CD4-positive, alpha-beta T cell treated with Interferon alpha-2 for 1 hour (primary cell): ENCODE measurements at places on chromosomes 2 and 18.

GRCh38 chr18:5286525-5286924, 9.0 kb downstream of the ZBTB14 start:
- DNase-seq: no peak

DNA sequence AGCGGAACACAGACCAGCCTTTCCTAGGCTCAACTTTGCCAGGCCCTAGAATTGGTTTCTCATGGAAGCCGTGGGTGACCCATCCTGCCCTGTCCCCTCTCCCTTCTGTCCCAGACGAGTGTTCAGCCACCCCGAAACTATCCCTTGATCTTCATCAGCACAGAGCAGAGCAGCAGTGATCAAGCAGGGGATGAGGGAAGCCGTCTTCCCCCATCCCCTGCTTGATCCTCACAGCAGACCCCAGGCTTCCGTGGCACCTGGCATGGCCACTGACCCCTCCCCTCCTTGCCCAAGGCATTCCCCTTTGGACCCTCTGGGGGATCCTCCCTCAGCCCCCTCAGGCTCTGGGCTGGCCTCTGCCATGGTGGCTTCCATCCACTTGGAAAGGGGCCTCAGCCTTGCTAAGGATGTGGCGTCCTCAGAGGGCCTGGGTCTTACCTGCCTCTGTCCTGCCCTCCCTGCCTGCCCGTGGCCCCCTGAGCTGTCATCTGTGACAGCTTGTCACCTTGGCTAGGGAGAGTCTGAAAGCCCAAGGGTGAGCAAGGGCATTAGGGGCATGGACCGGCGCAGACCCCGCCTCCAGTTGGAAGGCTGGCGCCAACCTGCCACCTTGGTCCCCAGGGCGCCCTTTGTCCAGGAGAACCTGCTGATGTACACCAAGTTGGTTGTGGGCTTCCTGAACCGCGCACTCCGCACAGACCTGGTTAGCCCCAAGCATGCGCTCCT, 10.4 kb upstream of the CCDC74A start:
- no peak for DNase-seq

DNA sequence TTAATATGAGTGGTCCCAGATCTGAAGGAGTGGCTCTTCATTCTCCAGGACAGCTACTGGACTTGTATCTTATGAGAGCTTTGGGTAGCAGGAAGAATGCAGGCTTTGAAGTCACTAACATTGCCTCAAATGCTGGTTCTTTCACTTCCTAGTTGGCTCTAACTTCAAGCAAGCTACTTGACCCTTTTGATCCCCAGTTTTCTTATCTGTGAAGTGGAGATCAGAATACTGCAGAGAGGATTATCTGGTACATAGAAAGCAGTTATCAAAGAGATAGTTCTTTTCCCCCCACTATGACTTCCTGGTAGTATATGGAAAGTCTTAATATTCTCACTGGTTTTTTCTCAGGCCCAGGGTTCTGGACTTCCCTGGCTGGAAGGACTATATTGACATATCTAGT, 3.4 kb upstream of the PLCL1 start:
- DNase-seq: no peak

DNA sequence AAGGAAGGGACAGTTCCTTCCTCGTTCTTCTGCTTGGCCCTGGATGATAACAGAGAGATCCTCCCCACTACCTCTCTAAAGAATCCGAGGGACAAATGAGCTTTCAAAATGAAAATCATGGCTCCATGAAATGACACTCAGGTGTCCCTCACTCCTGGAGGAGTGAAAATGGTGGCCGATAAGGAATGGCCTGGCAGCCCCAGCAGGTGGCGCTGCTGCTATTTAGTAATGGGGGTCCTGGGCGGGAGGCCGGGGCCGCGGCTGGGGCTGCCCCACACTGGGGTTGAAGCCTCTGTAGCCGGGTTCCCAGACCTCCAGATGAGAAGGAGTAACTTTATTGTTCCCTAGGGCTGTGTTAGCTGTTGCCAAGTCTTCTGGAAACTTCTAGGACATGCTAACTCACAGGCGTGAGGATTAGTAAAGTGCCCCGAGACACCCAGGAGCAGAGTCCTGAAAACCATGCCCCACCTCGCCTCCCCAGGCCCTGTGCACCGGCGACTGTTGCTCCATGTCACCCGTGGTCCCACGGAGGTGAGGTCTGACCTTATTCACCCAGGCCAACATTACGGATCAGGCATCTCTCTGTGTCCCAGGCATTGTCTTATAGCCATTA, 138.0 kb downstream of the CTIF start:
- peak; percentile 67 for DNase-seq

GRCh38 chr2:149564983-149565382, 22.6 kb downstream of the MMADHC start:
- DNase-seq: no peak

- DNase-seq: no peak
Measured at GRCh38 chr2:229868794-229869193, 53.0 kb downstream of the TRIP12 start.

- DNase-seq: no peak
Measured at GRCh38 chr2:8653485-8653884, 28.4 kb upstream of the ID2 start.

DNA sequence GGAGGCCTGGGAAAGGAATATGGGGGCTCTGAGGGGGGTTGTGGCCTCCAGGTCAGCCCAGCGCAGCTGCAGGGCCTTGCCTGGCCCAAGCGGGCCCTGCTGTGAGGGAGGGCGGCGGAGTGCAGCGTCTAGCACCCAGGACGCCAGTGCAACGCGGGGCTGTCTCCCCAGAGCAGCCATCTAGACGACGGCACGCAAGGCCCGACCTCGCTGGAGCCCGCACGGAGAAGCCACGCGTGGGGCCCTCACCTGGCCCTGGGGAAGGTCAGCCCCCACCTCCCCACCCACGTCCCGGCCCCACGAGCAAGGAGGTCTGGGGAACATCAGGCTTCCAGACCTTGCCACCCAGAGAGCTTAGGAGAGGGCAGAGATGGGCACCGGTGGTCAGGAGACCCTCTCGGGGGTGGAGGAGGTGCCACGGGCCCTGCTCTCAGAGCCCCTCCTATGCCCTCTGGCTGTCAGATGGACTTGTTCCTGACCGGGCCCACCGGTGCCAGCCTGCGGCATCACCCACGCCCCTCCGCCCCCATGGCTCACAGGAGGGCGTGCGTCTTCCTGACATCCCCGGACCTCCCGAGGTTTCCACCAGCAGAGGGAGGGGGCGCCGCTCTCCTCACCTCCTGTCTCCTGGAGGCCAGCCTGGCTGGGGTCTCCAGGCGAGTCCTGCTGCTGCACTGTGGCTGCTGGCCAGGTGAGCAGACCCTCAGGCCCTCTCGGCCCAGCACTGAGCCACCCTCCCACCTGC, 17.0 kb downstream of the GPR35 start:
- DNase-seq: no peak
